Epithelial cell of prostate (primary cell): ENCODE measurements at places on chromosomes 7 and 10.

- DNase-seq = no peak
Observed at GRCh38 chr7:55150709-55151451, 132.1 kb downstream of the EGFR start.

GRCh38 chr7:74726309-74727101 lies 47.3 kb upstream of the NCF1 start:
- DNase-seq = no peak

GRCh38 chr10:113284635-113285034 lies 268.2 kb upstream of the HABP2 start:
- DNase-seq = no peak

DNA sequence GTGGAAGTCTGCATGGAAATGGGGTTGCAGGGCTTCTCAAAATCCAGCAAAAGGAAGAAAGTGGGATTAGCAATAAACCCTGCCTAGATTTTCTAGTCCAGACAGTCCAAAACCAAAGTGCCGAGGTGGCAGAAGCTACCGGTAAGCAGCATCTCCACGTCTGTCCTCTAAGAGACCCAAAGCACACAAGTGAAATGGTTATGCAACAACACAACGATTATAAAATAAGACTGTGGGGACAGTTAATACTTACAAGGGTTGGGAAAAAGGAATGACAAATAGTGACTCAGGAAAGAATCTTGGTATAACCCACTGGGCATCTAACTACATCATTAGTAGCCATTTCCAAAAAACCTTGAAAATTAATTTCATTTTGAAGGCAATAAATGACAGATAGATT lies 24.7 kb downstream of the CREB3L2 start:
- no peak for DNase-seq

GRCh38 chr7:128788446-128789412 lies 3.0 kb upstream of the CCDC136 start:
- no peak for DNase-seq

- no peak for DNase-seq
Observed at GRCh38 chr10:55793024-55793423, 568.0 kb downstream of the ZWINT start.

DNA sequence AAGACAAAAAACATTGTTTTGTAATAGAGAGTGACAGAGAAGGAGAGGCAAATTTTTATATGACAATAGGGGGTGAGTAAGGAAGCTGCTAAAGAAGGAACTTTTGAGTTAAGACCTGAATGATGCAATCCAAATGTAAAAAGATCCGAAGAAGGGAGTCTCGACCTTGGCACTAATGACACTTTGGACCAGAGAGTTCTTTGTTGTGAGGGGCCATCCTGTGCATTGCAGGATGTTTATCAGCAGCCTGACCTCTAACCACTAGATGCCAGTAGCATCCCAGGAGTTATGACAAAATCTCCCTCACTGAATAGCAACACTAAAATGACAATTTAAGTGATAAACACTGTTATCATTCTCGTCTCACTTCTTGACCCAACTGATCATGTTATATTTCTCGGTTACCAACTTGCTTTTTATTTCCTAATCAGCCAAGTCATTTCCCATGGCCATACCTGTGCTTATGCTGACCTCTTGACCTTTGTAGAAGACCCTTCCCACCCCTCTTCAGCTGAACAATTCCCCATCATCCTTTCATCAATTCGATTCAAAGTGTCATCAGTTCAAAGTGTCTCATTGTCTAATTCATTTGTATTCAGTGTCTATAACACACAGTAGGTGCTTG lies 30.0 kb downstream of the DGKI start:
- DNase-seq = no peak

GRCh38 chr10:3668966-3669330 lies 116.1 kb downstream of the KLF6 start:
- DNase-seq = no peak

GRCh38 chr10:94192974-94193373 lies 169.8 kb downstream of the NOC3L start:
- DNase-seq = no peak

GRCh38 chr10:15642095-15642494 lies 77.6 kb downstream of the ITGA8 start:
- no peak for DNase-seq

- DNase-seq = no peak
Observed at GRCh38 chr10:103184615-103185014, 8.5 kb downstream of the NT5C2 start.

DNA sequence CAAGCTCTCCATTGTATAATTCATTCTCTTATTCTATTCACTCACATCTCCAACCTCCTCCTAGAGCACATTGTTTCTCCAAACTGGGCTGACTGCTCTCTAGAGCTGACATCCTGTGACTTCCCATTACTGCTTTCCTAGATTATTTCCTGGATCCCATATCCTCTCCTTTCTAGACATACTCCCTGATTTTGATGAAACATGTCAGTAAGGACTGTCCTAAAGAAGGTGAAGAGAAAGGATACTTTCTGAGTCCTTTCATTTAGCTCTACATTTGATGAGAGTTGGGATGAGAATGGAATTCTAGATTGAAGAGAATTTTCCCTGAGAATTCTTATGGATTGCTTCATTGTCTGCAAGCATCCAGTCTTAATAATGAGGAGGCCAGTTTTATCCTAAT lies 78.8 kb downstream of the CNNM2 start:
- no peak for DNase-seq

GRCh38 chr10:67667035-67667425 lies 29.0 kb downstream of the CTNNA3 start:
- no peak for DNase-seq

DNA sequence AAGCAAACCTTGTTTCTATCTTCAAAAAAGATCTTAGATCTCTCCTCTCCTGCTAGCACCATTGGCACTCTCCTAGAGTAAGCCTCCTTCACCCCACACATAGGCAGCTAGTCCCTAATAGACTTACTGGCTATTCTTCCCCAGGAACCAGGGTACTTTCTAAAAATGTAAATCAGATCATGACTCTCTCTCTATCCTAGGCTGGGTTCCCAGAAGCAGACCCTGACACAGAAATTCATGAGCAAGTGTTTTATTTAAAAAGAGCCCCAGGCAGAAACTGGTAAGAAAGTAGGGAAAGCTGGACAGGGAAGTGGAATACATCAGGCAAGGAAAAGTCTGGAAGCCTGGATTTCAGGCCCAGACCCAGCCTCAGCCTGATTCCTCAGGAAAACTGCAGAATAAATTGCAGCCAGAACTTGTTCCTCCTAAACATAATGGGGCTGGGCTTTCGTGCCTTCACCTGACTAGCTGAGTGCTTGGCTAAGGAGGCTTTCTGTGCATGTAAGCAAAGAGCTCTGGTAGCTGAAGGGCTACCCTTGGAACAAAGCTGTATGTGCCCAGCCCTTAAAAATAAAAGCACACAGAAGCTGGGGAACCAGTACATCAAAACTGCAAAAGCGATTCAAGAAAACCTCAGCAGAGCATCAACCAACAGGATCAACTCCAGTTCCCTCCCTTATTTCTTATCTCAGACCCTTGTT lies 18.8 kb upstream of the SORBS1 start:
- no peak for DNase-seq

- DNase-seq = no peak
Observed at GRCh38 chr10:75399461-75400162, 2.0 kb downstream of the ZNF503 start.

GRCh38 chr7:131008840-131009711 lies 275.1 kb upstream of the KLF14 start:
- DNase-seq = no peak

DNA sequence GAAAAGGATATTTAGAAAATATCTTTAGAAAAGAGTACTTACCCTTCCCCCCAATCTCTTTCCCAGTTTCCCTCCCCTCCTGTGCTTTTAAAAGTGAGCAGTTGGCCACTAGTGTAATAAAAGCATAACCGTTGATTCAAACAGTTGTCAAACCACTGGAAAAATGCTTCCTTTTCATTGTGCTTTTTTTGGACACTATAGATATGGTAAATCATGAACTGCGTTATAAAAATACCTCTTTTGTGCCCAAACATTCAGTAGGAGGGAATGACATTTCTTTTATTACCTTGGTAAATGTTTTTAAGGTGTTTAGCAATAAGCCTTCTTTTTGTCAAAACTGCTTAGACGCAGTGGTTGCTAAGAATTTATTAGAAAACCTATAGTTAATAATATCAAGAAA lies 232.4 kb downstream of the SLC25A13 start:
- no peak for DNase-seq

DNA sequence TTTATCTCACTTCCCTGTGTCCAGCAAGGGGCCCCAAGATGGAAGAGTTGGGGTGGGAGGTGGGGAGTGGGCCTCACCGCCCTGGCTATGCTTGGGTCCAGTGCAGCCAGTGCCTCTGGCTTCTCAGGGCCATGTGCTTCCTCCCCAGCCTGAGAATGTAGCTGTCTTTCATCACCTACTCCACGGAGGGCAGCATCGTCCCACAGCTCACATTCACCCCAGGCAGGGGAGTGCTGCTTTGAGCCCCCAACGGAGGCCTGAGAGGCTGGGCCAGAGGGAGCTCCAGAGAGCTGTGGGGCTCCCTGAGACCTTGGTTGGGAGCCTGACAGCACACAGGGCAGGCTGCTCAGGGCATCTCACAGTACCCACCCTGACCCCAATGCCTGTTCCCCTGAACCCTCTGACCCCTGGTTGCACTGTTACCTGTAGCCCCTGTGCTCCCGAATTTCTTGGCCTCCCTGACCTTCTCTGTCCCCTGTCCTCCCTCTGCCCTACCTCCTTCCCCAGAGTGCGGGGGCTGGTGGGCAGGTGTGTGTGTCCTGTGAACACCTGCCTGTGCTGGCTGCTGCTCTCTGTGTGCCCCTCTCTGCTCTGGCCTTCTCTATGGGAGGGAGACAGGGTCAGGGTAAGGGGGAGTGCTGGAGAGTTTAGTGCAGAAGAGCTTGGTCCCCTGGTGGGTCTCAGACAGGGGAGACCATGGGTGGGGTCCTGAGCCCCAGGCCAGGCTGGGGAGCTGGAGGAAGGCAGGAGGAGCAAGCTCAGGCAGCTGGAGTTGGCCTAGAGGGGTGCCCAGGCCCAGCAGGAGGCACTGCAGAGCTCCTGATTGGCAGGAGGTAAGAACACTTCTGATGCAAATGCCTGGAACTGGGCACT lies 19.6 kb upstream of the ZNF488 start:
- DNase-seq = no peak

- DNase-seq = no peak
Observed at GRCh38 chr10:1766049-1766448, 28.7 kb upstream of the ADARB2 start.

DNA sequence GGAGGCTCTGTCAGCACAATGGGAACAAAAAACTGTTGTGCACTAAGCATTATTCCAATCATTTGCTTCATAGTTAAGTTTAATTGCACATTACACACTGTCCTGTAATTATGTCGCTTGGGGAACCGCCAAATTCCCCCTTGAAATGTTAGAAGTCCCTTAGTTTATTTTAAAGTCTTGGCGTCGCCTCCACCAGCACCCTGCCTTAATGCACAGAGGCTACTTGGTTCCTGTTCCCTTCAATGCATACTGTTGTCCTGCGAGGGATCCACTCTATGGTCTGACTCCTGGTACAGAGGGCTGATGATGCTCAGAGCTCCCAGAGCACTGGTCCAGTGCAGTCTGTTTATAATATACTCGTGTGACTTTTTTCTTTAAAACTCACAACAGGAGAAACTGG lies 330.7 kb downstream of the ELMO1 start:
- DNase-seq = no peak

GRCh38 chr10:52077814-52078213 lies 236.3 kb upstream of the DKK1 start:
- DNase-seq = no peak

GRCh38 chr10:76026176-76026771 lies 594.9 kb downstream of the LRMDA start:
- no peak for DNase-seq

- no peak for DNase-seq
Observed at GRCh38 chr10:122459561-122460273, 1.6 kb upstream of the HTRA1 start.

DNA sequence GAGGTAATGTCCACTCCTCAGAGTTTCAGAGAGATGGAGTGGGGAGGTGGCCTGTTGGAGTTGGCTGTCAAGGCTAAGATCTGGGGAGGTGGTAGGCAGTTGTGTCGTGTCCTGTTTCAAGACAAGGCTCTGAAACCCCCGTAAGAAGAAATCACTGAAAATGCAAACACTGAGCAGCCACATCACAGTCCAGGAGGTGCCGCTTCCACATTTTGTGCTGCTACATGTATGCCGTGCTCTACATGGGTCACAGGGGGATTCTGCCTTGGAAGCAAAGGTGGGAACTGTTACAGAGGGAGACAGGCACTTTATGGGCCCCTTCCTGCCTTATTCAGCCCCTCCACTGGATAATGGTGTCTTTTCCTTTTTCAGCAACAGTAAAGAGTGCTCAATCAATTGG lies 11.9 kb downstream of the WDR91 start:
- no peak for DNase-seq

DNA sequence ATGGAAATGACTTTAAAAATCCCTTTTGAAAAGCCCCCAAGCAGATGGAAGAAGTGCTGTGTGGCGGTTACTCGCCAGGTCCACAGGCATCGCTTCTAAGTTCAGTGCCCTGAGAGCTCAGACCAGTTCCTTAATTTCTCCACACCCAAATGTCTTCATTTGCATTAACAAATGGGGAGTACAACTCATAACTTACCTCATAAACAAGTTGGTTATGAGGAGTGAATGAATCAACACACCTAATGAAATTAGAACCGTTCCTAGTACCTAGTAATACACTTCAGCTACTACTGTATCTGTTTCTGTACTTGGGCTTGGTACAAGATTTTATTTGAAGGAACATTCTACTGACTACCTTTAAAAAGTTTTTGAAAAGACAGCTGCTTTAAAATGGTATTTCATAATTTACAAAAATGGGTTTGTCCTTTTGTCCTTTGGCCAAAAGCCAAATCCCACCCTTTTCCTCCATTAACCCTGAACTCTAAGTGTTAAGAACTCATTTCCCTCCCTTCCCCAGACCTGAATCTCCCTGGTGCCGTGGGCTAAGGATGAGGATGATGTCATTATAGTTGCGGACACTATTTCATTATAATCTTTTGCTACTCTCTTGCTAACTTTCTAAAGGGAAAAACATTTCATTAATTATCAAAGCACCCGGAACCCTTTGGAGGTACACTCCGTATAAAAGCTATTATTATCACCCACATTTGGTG lies 221.5 kb upstream of the CELF2 start:
- DNase-seq = no peak

GRCh38 chr10:1127629-1128028 lies 71.4 kb downstream of the WDR37 start:
- no peak for DNase-seq

DNA sequence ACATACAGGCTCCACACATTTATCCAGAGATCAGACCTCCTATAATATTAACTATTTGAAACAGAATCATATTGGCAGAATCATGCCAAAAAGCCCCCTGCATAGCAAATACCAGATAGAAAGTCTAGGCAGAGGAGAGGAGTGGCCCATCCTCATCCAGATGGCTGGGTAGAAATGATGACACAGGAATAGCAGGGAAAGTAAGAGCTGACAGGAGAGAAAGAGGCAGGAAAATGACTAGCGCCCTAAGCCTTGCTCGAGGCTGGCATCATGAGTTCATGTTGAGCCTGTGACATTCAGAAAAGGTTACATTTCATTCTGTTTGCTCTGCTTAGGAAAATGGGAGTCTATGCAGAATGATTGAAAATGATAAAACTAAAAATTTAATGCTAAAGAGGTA lies 27.6 kb downstream of the WIPF3 start:
- no peak for DNase-seq

GRCh38 chr7:122762071-122762470 lies 59.3 kb upstream of the RNF148 start:
- DNase-seq = no peak

GRCh38 chr10:124259139-124259825 lies 159.4 kb downstream of the OAT start:
- no peak for DNase-seq
